Posterior vena cava (tissue), 2 donors: ENCODE measurements at places on chromosomes 6 and 20. TPM values are rescaled to one million over a fixed set of nuclear protein-coding genes. Genes with fewer than 3 reads are reported as not detected.

The RFX6 gene
- not detected for total RNA-seq

The LRRC1 gene
- 10.4 TPM for total RNA-seq

The NKX2-4 gene
- total RNA-seq = not detected

The C20orf202 gene
- not detected for total RNA-seq

The FGD2 gene
- total RNA-seq = 23.2 TPM

GRCh38 chr6:170178561-170179477 lies 112.1 kb downstream of the DLL1 start:
- peak; percentile 73 for DNase-seq

- no peak for DNase-seq
These were observed 6.3 kb downstream of the PPP1R16B start for GRCh38 chr20:38811769-38812168.

GRCh38 chr20:34260208-34260942 lies 19.2 kb downstream of the ASIP start:
- DNase-seq = no peak

GRCh38 chr6:162999575-163000285 lies 272.0 kb downstream of the PACRG start:
- DNase-seq = no peak

- no peak for DNase-seq
These were observed 14.9 kb upstream of the NUP153 start for GRCh38 chr6:17721671-17722070.

DNA sequence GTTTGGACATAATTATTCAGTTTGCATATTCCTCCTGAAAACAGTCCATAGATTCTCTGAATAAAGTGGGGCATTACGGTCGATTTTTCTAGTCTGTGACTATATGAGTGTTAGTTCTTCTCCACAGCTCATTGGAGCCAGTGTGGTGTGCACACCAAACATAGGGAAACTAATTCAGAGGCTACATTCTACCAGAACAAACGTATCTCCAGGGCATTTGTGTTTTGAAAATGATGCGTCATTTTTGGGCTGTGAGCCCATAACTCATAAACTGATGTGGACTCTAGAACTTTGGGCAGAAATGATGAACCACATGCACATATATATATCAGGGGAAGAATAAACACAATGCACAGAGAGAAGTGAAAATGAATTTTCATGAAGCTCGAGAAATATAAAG lies 41.8 kb downstream of the C6orf58 start:
- DNase-seq = no peak

DNA sequence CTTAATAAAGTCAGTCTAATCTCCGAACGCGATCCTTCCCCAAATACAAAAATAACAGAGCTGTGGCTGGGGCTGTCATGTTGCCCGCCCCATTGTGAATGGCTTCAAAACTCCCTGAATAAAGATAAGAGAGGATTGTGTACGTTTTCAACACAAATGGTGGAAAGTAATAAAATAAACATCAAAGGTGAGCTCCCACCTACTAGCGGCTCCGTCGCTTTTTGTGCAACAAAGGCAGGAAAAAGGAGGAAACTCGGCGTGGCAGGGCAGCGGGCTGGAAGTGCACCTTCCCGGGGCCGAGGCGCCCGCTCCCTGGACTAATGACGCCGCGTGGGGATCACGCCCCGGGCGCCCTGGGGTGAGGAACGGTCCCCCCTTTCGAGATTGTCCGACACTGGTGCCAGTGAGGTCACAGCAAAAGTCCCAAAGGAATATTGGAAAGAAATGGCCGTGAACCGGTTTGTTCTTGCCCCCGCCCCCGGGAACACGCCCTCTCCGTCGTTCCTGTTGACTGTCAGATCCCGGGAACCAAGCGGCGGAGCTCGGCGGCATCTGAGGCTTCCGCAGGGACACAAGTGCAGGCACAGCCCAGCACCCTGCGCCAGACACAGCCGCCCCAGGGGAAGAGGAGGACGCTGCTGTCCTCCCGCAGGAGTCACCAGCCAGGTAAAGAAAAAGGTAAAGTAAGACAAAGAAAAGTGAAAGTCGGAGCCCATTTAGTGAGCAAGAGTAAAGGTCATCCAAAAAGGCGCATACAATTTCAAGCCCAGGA lies 1.1 kb upstream of the FOXQ1 start:
- no peak for DNase-seq

GRCh38 chr6:105592329-105592728 lies 189.4 kb upstream of the PREP start:
- DNase-seq = no peak

GRCh38 chr6:100846276-100846675 lies 34.9 kb downstream of the ASCC3 start:
- DNase-seq = no peak

GRCh38 chr20:2748551-2749342 lies 51.7 kb downstream of the CPXM1 start:
- DNase-seq = no peak
